ENCODE measurements at places on chromosomes 12 and 14.
A peak's percentile ranks its signal among the peaks of the same experiment; 100 is the strongest.

DNA sequence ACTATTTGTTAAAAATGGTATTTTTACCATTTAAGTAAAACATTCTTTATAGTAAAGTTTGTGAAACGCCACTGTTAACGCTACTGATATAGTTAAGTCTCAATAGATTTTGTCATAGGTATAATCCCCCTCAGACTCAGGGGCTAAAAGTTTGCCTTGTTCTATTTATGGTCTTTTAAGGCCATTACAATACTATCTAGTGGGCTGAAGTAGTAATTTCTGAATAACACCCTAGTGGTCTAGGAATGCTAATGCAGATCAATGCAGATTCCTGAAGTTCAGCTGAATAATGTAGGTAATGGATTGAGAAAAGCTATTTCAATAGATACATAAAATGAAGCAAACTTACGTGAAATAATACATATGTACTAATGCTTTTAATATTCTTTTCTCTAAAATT lies 989.3 kb upstream of the NOVA1 start:
- DNase-seq: no peak

- no peak for DNase-seq
Observed at GRCh38 chr14:22071006-22071405, 397.4 kb upstream of the OR4E1 start.

DNA sequence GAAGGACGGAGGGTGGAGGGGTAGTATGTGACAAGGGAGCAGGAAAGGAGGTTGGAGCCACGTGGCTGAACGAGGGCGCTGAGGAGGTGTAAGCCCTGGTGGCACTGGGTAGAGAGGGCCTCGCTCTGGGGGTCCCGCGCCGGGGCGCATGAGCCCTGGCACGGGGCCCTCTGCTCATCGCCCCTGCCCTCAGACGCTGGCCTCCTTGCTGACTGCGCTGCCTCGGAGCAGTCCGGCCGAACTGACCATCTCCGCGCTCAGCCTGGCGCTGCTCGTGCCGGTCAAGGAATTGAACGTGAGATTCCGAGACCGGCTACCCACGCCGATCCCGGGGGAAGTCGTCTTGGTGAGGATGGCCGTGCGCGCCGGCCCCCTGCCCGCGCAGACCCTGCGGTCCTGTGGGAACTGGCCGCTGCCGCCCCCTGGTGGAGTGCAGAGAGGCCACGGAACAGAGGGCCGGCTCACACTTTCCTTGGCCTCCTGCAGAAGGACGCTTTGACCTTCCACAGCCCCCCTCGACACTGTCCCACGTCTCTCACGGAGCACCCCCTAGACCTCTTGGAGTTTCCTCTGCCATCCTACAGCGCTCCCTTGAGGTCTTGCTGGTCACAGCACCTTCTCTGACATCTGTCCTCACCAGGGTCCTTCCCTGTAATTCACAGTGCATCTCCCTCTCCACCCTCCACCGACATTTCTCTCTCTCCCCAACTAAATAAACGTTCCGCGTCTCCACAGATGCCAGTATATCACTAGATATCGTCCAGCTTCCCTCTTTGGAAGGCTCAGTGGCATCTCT lies 10.5 kb downstream of the ARHGEF25 start:
- DNase-seq: peak; percentile 34

GRCh38 chr12:13592063-13592942 lies 389.1 kb downstream of the GRIN2B start:
- DNase-seq: no peak

GRCh38 chr12:108642269-108642870 lies 8.7 kb upstream of the SELPLG start:
- DNase-seq: no peak

DNA sequence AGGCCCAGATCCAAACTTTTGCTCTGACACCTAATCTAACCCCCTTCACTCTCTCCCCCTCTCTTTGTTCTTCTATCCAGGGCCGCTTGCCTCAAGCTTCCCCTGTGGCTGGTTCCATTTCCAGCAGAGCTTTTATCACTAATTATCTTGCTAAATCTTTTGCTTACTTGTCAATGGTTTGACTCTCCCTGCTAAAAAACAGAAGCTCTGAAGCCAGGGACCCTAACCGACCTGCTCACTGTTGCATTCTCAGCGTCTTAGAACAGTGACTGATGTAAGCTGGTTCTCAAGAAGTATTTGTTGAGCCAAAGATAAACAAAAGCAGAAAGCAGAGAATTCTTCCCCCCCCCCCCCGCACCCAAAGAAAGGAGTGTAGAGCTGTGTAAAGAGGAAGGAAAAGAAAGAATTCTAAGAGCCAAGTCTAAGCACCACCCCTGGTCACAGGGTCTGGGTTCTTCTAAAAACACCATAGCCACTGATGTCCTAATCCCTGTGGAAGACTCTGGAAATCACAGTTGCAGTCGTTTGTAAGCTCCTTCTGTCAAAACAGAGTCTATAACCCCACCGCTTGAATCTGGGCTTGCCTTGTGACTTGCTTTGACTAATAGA lies 385.8 kb downstream of the MED13L start:
- DNase-seq: no peak

DNA sequence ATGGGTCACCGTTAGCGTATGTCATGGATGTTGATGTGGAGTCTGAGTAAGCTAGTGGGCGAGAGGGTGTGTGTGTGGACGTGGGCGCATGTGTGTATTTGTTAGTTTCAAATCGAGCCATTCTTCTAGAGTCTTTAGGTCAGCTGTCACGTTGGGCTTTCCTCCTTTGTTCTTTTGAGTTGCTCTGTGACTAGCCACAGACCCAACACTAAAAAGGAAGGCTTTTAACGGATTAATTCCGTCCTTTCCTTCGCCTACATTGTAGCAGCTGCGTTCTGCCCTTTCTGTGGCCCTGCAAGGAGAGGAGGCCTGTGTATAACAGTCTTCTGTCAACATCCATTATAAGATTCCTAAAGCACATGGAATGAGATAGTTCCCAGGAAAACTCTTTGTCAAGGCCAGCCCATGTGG lies 117.2 kb upstream of the DNM1L start:
- DNase-seq: no peak

DNA sequence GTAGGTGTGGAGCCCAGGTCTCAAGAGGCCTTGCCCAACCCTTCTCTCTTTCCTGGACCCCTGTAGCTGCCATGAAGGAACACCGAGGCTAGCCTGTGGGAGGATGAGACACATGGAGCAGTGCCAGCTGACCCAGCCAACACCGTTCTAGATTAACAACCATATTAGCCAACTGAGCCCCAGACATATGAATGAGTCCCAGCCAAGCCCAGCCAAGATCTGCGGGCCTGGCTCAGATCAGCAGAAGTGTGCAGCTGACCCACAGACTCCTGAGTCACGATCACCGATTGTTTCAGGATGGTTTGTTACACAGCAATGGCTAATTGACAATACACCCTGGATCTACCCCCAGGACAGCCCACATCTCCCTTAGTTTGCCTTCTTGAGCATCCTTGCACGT lies 82.1 kb downstream of the NTF3 start:
- no peak for DNase-seq

- no peak for DNase-seq
Observed at GRCh38 chr14:39974036-39974435, 541.8 kb upstream of the FBXO33 start.

- no peak for DNase-seq
Observed at GRCh38 chr14:78367355-78367754, 197.2 kb downstream of the NRXN3 start.

DNA sequence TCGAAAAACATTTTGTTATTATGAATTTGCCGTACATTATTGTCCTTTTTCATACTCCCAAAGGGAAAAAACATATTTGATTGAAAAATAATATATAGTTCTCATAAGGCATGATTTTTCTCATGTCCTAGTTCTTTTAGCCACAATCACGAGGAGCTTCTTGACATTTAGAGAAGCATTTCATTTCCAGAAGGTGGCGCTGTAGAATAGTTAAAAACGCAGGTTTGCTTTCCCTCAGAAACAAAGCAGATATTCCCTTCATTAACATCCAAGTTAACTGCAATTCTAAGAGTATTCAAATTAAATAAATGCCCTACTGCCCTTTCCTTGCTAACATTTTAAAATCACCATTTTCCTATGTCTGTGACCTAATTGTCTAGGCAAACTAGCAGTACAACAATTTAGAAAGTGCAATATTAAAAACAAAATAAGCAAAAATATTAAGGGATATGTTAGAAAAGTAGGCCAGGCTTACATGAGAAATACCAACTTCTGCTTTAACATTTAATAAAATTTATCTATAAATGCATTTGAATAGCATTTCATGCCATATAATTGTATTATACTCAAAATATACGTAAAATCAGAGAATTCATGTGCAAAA lies 10.9 kb upstream of the PIK3C2G start:
- DNase-seq: no peak

DNA sequence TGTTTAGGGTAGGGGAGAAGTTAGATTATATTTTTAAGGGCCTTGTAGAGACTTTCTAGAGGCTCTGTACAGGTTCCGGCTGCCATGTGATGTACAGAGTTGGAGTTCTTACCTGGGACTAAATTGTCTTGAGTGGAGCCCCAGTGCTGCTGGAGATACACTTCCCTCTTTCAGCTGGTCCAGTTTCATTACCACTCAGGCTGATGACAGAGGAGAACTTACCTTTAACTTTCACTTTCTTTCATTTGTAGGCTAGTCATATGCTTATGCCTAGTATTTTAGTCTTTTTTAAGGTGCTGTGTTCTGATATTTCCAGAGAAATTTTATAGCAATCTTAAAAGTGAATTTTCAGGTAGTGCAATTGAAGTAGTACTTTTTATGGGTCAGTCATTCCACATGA lies 117.3 kb downstream of the ERC1 start:
- no peak for DNase-seq

GRCh38 chr14:39430762-39431415 lies 1.3 kb downstream of the FBXO33 start:
- DNase-seq: no peak

GRCh38 chr12:80807640-80808288 lies 91.1 kb downstream of the MYF5 start:
- no peak for DNase-seq

DNA sequence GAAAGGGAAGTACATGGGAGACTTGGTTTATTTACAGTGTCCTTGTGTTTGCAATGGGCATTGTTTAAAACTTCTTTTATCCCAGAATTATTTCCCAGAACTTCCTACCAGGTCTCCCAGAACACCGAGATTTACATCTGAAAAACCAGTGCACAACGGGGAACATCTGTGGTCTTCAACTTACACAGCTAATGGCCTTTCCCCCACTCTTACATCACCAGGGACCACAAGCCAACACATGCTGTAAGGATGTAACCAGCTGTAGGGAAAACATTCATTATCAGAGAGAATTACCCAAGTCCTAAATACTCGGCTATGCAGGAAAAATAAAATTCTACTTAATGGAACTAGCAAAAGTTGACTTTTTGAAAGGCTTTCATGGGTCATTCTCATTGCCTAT lies 267.6 kb downstream of the DUSP6 start:
- no peak for DNase-seq

DNA sequence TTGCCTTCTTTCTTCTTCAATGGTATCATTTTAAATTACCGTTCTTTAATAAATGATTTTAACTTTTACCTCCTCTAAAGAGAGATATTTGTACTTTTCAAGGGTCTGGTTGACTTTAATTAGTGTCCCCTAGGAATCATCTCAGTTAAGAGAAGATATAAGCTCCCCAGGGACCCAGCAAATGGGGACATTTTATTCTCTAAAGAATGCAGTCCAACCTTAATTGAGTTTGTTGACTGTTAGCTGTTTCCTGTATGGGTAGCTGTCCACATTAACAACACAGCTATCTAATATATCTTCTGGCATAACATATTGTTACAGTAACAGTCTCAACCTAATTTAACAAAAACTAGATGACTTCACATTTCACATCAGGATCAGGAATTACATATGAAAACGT lies 241.6 kb upstream of the NPAS3 start:
- no peak for DNase-seq

DNA sequence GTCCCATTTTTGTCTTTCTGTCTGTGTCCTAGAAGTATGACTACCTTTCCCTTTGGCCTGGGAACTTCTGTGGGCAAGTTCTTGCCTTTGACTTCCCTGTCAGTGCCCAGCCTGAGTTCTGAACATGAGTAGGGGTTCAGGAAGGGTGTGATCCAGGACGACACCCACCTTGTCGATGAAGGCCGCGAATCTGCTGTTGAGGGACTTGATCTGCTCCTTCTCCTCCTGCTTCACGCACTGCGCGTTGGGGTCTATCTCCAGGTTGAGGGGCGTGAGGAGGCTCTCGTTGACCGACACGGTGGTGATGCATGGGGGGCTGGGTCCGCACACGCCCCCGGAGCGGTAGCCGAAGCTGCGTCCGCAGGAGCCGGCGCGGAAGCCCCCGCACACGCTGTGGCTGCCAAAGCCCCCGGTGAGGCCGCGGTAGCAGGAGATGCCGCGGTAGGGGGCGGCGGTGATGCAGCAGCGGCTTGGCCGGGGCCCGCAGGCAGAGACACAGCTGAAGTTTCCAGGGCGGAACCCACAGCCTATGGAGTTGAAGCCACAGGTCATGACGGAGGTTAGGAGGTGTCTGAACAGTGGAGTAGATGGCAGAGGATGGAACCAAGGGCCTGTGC lies at the start of gene KRT83:
Gene KRT83, minus strand, starts transcription at position 615 of the 617 bp plus-strand sequence. Its CDS starts 63 bp downstream, at position 552.
- no peak for DNase-seq

DNA sequence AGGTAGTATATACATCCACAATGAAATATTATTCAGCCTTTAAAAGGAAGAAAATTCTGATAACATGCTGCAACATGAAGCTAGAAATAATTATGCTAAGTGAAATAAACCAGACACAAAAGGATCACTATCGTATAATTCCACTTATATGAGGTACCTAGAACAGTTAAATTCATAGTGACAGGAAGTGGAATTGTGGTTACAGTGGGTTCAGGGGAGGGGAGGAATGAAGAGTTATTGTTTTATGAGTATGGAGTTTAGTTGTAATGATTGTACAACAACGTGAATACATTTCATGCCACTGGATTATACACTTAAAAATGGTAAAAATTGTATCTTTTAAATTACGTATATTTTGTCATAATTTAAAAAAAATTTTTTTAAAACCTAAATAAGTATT lies 21.0 kb downstream of the EEA1 start:
- no peak for DNase-seq

GRCh38 chr14:80213602-80214001 lies 2.3 kb upstream of the DIO2 start:
- DNase-seq: no peak

DNA sequence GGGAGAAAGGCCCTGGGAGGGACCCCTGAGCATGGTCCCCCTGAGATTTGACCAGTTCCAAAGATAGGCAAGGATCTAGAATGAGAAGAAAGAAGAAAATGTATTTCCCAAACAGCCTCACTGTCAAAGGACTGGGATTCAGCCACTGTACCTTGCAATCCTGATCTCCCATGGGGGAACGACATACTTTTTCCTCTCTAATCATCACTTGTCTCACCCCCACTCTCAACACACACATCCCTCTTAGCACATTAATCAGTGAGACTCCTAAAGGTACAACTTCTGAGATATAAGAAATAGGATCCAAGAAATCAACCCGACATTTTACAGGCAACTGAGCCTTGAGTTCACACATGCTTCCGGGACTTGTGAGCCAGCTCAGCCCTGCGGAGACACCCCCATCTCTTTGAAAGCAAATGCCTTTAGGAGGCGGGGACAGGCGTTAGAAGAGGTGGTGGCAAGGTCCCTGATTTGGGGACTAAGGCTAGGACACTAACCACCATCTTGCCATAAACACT lies 1.4 kb downstream of the MAP3K9 start:
- DNase-seq: peak; percentile 33

All from stimulated activated CD4-positive, alpha-beta T cell treated with anti-CD3 and anti-CD28 coated beads, TNF-alpha, amount 100 ng/mL, for 4 hours (primary cell).